GM23248 (cell line): ENCODE measurements at places on chromosomes 1 and 21. TPM values are rescaled to one million over a fixed set of nuclear protein-coding genes. Genes with fewer than 3 reads are reported as not detected.

GRCh38 chr1:32890516-32891240 lies 4.4 kb downstream of the HPCA start:
- H3K27ac ChIP-seq, result no peak overlapping the region
- H3K27me3 ChIP-seq, result peaks cover 19% of the 10 kb centered on the region
- no peaks in the 10 kb centered on the region for H3K36me3 ChIP-seq

DNA sequence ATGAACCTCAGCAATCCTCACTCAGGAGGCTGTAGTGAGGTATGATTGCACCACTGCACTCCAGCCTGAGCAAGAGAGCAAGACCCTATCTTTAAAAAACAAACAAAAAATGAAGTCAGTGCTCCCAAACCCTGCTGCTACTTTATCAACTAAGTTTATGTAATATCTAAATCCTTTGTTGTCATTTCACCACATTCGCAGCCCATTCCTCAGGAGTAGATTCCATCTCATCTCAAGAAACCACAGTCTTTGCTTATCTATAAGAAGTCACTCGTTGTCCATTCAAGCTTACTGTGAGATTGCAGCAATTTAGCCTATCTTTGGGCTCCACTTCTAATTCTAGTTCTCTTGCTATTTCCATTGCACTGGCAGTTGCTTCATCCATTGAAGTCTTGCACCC lies 44.3 kb upstream of the RGL1 start:
- H3K4me1 ChIP-seq, result peaks cover 21% of the 10 kb centered on the region
- no peak for DNase-seq
- H3K4me3 ChIP-seq, result no peak overlapping the region

GRCh38 chr1:46017876-46018503 lies 114.4 kb downstream of the PIK3R3 start:
- H3K27me3 ChIP-seq, result no peaks in the 10 kb centered on the region
- H3K4me3 ChIP-seq, result no peak overlapping the region
- H3K4me1 ChIP-seq, result no peaks in the 10 kb centered on the region
- H3K27ac ChIP-seq, result no peak overlapping the region
- no peaks in the 10 kb centered on the region for H3K36me3 ChIP-seq

GRCh38 chr1:240497908-240498307 lies 114.0 kb downstream of the GREM2 start:
- DNase-seq, result peak; percentile 19
- peaks cover 40% of the 10 kb centered on the region for H3K4me1 ChIP-seq
- H3K27ac ChIP-seq, result no peak overlapping the region
- 0 out of 2 replicates have a peak, but pooled peaks cover 5% of the 10 kb centered on the region for H3K36me3 ChIP-seq

- no peaks in the 10 kb centered on the region for H3K27me3 ChIP-seq
- DNase-seq, result peak; percentile 16
- H3K27ac ChIP-seq, result no peak overlapping the region
- peaks cover 2% of the 10 kb centered on the region for H3K4me1 ChIP-seq
- H3K36me3 ChIP-seq, result peaks cover 68% of the 10 kb centered on the region
Observed at GRCh38 chr1:54721719-54722118, 6.1 kb downstream of the TTC4 start.

- H3K4me3 ChIP-seq, result no peak overlapping the region
- H3K27ac ChIP-seq, result no peak overlapping the region
Observed at GRCh38 chr1:86852782-86853408, 61.0 kb downstream of the SELENOF start.

DNA sequence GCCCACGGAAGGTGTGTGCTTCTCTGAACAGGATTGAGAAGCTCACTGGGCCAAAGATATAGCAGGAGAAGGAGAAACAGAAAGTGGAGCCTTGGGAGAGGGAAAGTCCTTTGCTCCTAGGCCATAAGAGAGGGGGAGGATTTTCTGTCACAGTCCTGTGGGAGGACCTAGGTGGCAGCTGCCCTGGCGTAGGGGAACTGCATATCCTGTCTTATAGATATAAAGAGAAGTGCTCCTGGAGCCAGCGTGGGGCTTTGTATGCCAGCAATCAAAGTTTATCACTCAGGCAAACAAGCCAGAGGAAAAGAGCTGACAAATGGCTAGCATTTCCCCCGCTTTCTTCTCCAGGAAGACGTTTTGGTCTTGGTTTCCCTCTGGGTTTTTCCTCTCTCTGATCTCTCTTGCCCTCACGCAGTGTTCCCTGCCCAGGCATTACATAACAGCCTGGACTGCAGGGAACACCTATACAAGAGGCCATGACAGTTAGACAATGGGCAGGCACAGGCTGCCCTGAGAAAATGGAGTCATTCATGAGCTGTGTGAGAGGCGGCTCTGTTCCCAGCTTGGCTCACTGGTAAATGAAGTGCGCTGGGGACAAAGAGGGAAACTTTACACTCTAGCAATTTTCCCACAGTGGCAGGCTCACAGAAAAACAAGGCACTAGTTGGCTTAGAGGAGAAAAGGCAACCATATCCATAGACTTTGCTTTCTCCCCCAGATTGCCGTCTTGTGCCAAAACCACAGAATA lies 52.5 kb upstream of the ZNF648 start:
- DNase-seq, result no peak
- H3K27ac ChIP-seq, result no peak overlapping the region
- no peaks in the 10 kb centered on the region for H3K36me3 ChIP-seq
- H3K4me1 ChIP-seq, result no peaks in the 10 kb centered on the region

DNA sequence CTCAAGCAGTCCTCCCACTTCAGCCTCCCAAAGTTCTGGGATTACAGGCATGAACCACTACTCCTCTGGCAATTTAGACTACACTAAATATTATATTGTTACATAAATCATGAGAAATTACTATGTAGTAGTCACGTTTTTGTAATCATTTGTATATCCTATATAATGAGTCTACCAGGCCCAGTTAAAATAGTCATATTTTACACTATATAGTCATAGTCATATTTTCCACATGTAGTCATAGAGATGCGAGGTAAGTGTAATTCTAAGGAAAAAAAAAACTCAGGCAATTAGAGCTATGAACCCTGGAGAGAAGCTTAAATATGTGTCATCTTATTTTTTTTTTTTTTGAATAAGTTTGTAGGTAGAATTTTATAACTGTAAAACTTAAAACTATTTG lies 90.0 kb downstream of the FNBP1L start:
- H3K4me1 ChIP-seq, result peaks cover 14% of the 10 kb centered on the region
- no peaks in the 10 kb centered on the region for H3K27me3 ChIP-seq
- peak; percentile 77 for DNase-seq
- H3K27ac ChIP-seq, result peak overlapping the region; percentile 29
- H3K36me3 ChIP-seq, result peaks cover 9% of the 10 kb centered on the region
- H3K4me3 ChIP-seq, result no peak overlapping the region

- H3K36me3 ChIP-seq, result no peaks in the 10 kb centered on the region
- no peak for DNase-seq
- H3K4me1 ChIP-seq, result no peaks in the 10 kb centered on the region
- no peaks in the 10 kb centered on the region for H3K27me3 ChIP-seq
- H3K27ac ChIP-seq, result no peak overlapping the region
Observed at GRCh38 chr1:236779312-236779711, 15.8 kb upstream of the MTR start.

GRCh38 chr1:66364578-66365391 lies 169.2 kb upstream of the SGIP1 start:
- H3K27me3 ChIP-seq, result no peaks in the 10 kb centered on the region
- H3K4me1 ChIP-seq, result peaks cover 45% of the 10 kb centered on the region
- peaks cover 71% of the 10 kb centered on the region for H3K36me3 ChIP-seq
- peak overlapping the region; percentile 92 for H3K27ac ChIP-seq
- peak; percentile 87 for DNase-seq

DNA sequence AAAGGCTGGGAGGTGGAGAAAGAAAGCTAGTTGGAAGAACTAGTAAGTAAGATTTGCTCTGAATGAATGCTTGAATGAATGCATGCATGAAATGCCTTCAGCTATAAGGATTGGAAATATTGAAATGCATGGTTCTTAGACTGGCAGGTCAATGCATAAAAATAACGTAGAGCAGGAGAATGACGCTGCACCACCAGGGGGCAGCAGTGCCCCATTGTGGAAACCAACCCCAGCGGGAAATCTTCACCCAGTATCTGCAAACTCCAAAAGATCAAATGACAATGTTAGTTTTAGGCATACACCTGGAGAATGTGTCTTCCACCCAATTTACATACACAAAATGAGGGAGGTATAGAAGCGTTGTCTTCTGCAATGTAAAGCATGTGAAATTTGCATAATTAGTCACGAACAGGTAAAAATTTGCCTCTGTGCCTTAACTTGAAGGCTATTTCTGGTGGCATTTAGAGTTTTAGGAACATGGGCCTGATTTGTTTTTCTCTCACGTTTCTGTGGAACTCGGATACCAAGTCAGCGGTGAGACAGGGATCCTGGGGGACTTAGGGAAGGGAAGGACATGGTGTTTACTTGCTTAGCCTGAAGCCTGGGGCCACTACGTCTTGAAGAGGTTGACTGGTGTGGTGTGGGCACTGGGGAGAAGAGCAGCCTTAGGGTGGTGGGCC lies 78.6 kb downstream of the HHAT start:
- H3K36me3 ChIP-seq, result no peaks in the 10 kb centered on the region
- H3K27ac ChIP-seq, result no peak overlapping the region
- H3K4me1 ChIP-seq, result no peaks in the 10 kb centered on the region
- H3K4me3 ChIP-seq, result no peak overlapping the region

DNA sequence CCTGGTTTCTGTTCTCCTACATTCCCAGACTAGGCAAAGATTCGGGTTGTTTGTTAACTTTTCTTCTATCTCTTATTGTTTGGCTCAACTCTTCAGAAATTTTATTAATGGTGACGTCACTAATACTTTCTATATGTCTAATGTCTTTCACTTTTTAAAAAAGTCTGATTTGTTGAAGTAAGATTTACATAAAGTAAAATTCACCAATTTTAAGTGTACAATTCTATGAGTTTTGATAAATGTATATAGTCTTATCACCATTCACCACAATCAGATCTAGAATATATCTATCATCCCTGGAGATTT lies 27.8 kb downstream of the EXTL2 start:
- H3K27me3 ChIP-seq, result no peaks in the 10 kb centered on the region
- H3K27ac ChIP-seq, result no peak overlapping the region; the same call in 1 of the 2 replicates
- H3K36me3 ChIP-seq, result no peaks in the 10 kb centered on the region

DNA sequence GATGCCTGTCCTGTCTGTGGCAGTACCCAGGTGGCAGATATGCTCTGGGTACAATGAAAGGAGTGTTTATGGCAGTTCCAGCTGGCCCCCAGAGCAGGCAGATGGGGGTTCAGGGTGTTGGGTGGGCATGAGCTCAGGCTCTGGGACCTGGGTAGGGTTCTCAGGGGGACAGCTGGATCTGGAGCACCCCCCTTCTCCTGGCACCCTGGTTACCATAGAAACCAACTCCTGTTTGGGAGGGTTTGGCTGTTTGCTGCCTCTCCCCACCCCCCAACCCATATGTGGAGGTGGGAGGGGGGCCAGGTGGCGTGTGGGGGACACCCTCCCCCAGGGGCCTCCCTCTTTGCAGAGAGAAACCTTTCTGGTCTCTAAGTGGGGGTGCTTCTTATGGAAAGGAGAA lies 7.1 kb downstream of the FOXO6 start:
- DNase-seq, result no peak
- H3K36me3 ChIP-seq, result no peaks in the 10 kb centered on the region
- H3K4me3 ChIP-seq, result no peak overlapping the region
- peaks cover 38% of the 10 kb centered on the region for H3K27me3 ChIP-seq

GRCh38 chr1:117590273-117590925 lies 15.4 kb upstream of the TENT5C start:
- no peak overlapping the region for H3K4me3 ChIP-seq
- no peaks in the 10 kb centered on the region for H3K36me3 ChIP-seq
- H3K27me3 ChIP-seq, result peaks cover 12% of the 10 kb centered on the region; the same call in 1 of the 2 replicates
- H3K4me1 ChIP-seq, result no peaks in the 10 kb centered on the region
- no peak for DNase-seq

DNA sequence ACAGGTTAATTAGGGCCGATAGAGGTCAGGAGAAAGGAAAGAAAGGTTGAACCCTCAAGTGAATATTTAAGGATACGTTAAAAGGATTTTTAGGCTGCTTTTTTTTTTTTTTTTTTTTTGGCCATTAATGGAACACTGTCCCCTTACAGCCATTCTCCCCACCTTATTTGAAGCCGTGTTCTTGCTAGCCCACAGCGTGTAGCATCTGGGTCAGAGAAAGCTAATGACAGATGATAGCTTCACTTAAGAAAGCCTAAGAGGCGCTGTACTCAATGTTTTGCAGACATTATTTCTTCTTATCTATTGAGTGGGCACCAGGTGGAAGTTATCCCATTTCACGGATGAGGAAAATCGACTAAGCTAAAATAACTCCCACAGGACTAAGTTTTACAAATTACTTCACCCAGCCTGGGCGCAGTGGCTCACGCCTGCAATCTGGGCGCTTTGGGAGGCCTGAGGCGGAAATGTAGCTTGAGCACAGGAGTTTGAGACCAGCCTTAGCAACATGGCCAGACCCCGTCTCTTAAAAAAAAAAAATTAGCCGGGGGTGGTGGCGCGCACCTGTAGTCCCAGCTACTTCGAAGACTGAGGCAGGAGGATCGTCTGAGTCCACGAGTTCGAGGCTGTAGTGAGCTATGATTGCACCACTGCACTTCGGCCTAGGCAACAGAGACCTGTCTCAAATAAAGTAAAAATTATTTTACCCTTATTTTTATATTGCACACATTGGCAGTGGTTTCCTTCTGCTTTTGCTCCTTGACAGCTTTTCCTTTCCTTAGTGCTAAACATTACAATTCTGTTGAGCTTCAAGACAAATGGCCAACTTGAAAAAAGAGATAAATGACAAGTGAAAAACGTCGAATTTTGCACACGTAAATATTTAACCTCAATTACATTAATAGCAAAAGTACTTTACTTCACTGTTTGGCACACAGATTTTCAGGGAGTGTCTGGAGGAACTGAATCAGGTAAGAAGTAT lies 1.1 kb upstream of the PHTF1 start:
- H3K27me3 ChIP-seq, result no peaks in the 10 kb centered on the region
- H3K4me1 ChIP-seq, result peaks cover 8% of the 10 kb centered on the region
- H3K36me3 ChIP-seq, result peaks cover 13% of the 10 kb centered on the region
- peak overlapping the region; percentile 94 for H3K4me3 ChIP-seq
- peak overlapping the region; percentile 92 for H3K27ac ChIP-seq
- no peak for DNase-seq

- DNase-seq, result peak; percentile 100
- H3K36me3 ChIP-seq, result no peaks in the 10 kb centered on the region
- no peak overlapping the region for H3K4me3 ChIP-seq
- H3K4me1 ChIP-seq, result peaks cover 43% of the 10 kb centered on the region
- no peaks in the 10 kb centered on the region for H3K27me3 ChIP-seq
Observed at GRCh38 chr1:94713472-94714141, 106.5 kb upstream of the SLC44A3 start.

GRCh38 chr1:169648187-169648586 lies 18.3 kb upstream of the SELP start:
- H3K4me3 ChIP-seq, result no peak overlapping the region
- no peaks in the 10 kb centered on the region for H3K4me1 ChIP-seq
- no peaks in the 10 kb centered on the region for H3K27me3 ChIP-seq
- H3K27ac ChIP-seq, result no peak overlapping the region

The PKP1 gene
- 0.13 and 0.43 TPM in 2 replicates for total RNA-seq

The MAP3K21 gene
- total RNA-seq, result not detected in 2 replicates

The PLA2G2D gene
- not detected in 2 replicates for total RNA-seq

The DLGAP3 gene
- 0.11 TPM in 1 of 2 replicates, not detected in the other for total RNA-seq

The SHISA4 gene
- 24.8 and 42.4 TPM in 2 replicates for total RNA-seq

The LCE1F gene
- not detected in 2 replicates for total RNA-seq

The PGLYRP3 gene
- not detected in 2 replicates for total RNA-seq

The TMEM82 gene
- not detected in 2 replicates for total RNA-seq

The LAMC2 gene
- 1.9 and 2.4 TPM in 2 replicates for total RNA-seq

The CD247 gene
- total RNA-seq, result not detected in 2 replicates
